Fibroblast of upper back skin (primary cell): ENCODE measurements at places on chromosomes 3 and 15.

- DNase-seq, result no peak
These were observed 183.9 kb downstream of the ARRDC4 start for GRCh38 chr15:98144388-98144787.

GRCh38 chr15:79042213-79042928 lies 48.2 kb downstream of the RASGRF1 start:
- DNase-seq, result no peak

GRCh38 chr3:24401090-24401810 lies 93.4 kb downstream of the THRB start:
- DNase-seq, result peak; percentile 18

DNA sequence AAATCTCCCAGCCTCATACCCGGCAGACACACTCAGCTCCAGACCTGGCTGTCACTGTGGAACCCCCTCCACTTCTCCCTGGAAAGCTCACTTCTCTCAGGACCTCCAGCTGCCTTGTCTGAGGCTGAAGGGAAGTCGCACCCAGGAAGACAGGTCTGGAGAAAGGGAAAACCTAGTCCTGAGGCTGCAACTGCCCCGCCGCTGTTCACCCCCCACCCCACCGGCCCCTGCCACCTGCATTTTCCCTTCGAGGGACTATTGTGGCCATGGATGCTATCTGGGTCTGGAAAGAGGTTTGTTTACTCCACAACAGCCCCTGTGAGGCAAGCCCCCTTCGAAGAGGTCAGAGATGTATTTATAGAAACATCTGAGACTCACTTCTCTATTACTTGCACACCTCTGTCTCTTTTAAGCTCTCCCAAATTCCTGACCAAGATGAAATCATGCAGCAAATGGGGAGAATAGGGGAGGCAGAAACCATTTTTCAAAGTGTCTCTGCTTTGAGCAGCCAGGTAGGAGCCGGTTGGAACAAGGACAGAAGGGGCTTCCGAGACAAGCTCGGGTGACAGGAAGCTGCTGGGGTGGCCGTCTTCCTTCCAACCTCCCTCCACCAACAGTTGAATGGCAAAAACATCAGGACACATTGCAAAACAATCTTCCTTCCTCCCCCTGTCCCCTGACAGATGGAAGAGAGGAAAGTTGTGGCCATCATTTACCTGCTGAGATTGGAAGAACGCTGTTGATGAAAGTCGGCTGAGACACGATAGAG lies 518 bp downstream of the COLQ start:
- no peak for DNase-seq

- no peak for DNase-seq
These were observed 7.5 kb upstream of the IGSF11 start for GRCh38 chr3:119042162-119042561.

DNA sequence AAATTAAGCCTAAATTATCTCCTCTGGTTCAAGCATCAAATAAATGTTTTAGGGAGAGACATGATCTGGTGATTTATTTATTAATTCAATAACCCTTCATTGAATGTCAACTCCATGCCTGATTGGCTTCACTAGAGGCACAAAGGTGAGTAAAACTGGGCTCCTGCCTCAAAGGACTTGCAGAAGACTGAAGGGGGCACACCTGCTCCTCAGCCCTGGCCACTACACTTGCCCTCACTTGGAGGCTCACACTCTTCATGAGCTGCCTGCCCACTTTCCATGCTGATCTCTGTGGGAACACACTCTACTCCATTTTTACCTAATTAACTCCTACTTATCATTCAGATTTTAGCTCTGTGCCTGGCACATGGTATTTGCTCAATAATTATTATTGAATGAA lies 84.4 kb upstream of the KCNMB2 start:
- DNase-seq, result no peak

GRCh38 chr3:185353823-185354614 lies 8.9 kb upstream of the MAP3K13 start:
- peak; percentile 43 for DNase-seq

DNA sequence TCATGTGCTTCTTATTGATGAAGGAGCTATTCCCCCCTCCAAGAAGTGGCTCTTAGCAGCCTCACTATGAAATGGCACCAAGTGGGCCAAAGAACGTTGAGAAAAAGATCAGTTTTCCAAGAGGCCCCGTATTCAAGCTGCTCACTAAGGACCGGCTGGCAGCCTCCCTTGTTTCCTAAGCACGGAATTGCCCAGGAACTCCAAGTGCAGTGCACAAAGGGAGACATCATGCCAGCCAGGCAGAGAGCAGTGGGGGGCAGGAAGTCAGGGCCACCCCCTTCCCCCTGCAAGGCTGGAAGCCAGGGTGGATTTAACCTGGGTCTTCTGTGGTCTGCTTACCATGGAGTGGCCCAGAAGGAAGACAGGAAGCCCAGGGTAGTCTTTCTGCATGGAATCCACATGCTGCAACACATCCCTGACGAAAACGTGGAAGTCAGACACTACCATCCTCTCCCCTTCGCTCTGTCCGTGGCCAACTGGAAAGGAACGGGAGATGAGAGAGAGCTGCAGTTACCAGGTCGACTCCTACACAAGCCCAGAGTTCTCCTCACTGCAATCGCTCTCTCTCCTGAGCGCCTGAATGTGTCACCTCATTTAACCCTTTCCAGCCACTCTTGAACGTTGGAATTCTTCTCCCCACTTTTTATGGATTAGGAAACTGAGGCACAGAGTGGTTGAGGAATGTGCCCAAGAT lies 49.5 kb downstream of the ABTB1 start:
- no peak for DNase-seq

DNA sequence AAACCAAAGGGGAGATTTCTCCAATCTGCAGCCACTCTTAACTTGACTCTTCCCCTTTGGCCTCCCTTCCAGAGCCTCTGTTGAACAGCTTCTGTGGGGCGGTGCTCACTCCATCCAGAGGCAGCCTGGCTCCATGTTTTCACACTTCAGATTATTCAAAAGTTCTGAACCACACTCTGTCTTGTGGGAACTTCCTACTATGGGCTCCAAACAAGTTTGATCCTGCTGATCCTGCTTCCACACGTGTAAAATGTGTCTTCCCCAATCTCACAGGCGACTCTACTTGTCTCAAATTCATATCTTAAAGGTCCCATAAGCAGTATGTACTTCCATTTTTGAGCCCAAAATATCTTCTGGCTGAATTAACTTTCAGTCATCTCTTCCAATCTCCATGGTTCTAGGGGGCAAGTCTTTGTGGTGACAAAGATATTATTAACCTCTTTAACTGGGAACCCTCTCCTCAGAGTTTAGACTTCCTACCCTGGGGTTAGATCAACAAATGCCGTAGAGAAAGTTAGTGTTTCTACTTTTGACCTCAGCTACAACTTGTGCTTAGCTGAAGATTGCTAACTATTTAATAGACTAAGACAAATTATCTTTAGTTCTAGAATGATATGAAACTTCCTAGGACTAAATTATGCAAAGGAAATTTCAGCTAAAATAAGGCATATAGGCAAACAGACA lies 176.3 kb upstream of the BCL6 start:
- no peak for DNase-seq
